ENCODE measurements at places on chromosomes 16 and 17. TPM values are rescaled to one million over a fixed set of nuclear protein-coding genes. Genes with fewer than 3 reads are reported as not detected.
A peak's percentile ranks its signal among the peaks of the same experiment; 100 is the strongest.

The ZPBP2 gene
- total RNA-seq, result not detected

The PRSS22 gene
- total RNA-seq, result not detected

The MRPS34 gene
- 84.7 TPM for total RNA-seq

DNA sequence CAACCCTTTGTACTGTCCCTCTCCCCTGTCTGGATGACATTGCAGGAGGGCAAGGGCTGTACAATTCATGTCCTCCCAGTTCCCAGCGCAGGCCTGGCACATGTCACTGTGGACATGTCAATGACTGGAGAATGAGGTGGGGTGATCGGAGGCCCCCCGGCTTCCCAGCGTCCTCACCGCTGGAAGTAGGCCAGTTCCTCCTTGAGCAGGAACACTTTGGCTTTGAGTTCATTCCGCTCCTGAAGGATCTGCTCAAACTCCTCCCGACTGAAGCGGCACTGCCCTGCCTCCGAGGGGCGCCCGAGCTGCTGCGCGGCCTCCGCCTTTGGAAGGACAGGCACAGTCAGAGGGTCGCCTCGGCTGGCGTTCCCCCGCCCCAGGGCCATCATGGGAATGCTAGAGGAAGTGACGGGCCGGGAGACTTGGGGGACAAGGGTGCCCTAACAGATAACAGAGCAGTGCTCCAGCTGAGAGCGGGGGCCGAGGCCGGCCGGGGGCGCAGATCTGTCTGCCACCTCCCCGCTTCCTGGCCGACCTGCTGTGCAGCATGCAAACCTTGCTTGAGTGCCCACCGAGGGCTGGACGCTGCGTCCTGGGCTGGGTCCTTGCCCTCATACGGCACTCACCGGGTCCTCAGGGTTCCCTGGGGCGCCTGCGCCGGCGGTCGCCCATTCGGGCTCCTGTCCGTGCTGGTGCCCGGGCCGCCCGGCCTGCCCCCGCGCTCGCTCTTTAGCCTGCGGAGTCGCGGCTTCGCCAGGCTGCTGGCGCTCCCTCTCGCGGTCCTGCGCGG is 1.3 kb downstream of the RILP start:
- peak; percentile 64 for DNase-seq

DNA sequence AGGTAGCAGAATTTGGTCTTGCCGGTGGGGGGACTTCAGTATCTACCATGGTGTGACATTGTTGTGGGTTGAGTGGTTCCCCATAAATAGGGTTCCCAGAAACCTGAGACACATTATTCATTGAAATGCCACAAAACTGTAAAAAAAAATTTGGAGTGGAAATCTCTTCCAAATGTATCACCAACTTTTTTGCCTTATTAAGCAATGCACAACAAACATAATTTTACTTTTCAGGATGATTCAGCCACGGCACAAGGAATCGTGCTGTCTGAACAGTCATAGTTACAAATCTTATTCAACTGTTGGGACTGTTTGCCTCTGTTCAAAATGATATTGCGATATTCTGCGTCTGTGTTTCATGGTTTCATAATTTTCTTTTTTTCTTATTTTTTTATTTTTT is 181.2 kb downstream of the NTN1 start:
- no peak for DNase-seq

DNA sequence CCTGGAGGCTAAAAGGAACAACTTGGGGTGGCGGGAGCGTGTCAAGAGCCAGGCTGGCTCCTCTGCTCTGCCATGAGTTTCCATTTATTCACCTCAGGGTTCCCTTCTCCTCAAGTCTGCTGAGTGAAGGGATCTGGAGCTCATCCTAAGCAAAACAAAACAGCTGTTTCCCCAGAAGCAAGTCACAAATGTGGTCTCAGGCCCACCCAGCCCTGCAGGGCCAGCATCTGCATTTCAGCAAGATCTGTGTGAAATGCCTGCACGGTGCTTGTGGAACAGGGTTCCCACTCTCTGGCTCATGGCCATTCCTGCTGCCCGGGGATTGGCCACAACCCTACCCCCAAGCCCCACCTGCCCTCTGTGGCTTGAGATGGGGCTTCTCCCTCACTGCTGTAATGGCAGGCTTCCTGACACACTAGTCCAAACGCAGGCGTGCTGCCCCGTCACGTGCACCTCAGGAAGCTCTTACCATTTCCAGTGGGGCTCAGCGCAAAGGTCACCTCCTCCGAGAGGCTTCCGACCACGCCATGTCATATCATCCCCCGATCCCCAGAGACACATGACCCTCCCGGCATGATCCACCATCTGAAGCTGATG is 2.3 kb downstream of the SLC38A8 start:
- no peak for DNase-seq

GRCh38 chr17:6276711-6277110 is 158.2 kb downstream of the AIPL1 start:
- peak; percentile 10 for DNase-seq

DNA sequence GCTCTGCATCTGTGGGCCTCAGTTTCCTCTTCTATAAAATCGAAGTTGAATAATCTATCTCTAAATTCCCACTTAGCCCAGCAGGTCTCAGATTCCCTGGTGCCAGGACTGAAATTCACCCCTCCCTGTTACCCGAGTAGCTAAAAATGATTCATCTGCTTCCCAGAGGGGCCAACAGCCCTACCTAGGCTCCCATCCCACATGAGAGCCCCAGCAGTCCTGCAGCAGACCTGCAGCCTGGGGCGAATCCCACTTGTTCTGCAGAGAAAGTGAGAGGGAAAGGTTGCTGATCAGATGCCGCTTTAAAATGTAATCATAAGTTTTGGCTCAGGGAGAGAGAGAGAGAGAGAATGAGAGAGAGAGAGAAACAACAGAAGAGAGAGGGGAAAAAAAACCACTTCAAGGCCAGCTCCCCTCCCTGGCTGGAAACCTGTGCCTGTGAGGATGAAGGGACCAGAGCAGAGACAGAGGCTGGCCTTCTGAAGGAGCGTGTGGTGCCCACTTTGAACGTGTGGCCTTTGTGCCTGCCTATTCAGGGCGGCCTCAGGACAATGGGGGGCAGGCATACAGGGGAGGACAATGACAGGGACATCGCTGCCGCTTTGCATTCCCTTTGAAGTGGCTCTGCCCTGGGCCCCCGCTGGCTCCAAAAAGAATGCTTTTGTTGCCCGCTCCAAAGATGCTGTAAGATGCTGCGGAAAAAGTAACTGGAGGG is 85.2 kb upstream of the NKD1 start:
- no peak for DNase-seq

Data from dermis blood vessel endothelial cell (primary cell).